ENCODE measurements at places on chromosomes 16 and 17.

- DNase-seq: no peak
Observed at GRCh38 chr16:17013038-17013437, 457.7 kb downstream of the XYLT1 start.

GRCh38 chr17:45104907-45105624 is 27.2 kb downstream of the PLCD3 start:
- DNase-seq: no peak

- DNase-seq: no peak
Observed at GRCh38 chr16:81866820-81867440, 87.8 kb downstream of the PLCG2 start.

- DNase-seq: no peak
Observed at GRCh38 chr16:66521252-66521713, 28.6 kb downstream of the TK2 start.

DNA sequence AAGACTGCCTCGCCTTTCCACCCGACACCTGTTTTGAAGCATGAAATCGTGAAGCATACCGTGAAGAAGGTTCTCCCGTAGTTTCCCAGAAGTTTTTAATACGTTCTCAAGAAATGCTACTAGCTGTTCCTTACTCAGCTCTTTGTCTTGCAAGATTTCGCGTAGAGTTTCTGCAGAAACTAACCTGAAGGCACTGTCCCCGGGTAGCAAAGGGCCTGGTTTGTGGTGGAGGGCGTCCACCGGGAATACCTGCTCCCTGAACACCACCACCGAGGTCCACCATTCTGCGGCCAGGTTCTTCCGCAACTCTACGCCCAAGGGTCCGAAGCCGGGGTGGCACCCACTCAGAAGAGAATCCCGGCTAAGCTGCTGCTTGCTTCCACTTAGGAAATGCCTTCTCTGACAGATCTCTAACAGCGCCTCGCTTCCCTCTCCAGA is 487 bp downstream of the POLG2 start:
- DNase-seq: no peak

GRCh38 chr16:57373117-57373947 is 1.0 kb downstream of the CX3CL1 start:
- DNase-seq: no peak

GRCh38 chr17:35988164-35988563 is 1.6 kb upstream of the CCL14 start:
- DNase-seq: no peak
